ENCODE measurements at places on chromosomes 6 and 20.

- DNase-seq = no peak
Measured at GRCh38 chr6:90044833-90045381, 150.6 kb downstream of the GJA10 start.

GRCh38 chr20:23139524-23139923 is 53.4 kb upstream of the CD93 start:
- DNase-seq = peak; percentile 44

- no peak for DNase-seq
Measured at GRCh38 chr6:144637541-144637940, 352.4 kb downstream of the UTRN start.

DNA sequence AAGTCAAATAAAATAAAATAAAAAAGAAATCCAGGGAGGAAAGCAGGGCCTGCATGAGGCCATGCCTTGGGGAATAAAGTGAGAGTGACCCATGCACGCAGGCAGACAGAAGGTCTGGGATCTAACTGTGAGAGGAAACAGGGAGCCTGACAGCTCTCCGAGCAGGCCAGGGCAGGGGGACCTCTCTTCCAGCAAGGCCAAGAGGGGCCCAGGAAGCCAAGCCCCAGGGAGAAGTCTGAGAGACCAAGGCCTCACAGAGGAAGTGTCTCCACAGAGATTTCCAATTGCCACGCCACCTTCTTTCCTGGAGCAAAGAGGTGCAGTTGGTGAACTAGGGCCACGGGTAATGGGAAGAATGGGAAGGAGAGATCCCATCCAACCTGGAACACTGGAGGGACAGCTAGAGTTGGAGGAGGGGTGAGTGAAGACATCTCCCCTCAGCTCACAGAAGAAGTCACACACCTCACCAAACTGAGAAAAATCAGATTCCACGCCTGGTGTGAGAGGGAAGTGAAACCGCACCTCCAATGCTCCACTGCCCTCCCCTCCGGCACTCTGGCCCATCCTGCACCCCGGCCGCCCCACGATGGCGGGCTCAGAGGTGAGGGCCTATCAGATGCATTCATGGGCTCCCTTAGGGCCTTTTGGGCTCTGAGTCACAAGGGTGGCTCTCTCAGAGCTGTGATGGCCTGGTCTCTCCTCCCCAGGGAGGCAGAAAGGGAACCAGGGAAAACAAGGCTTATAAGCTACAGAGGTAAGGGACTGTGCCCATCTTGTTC is 25.1 kb upstream of the TAF8 start:
- DNase-seq = no peak

GRCh38 chr6:2966347-2966746 is 5.0 kb downstream of the SERPINB6 start:
- DNase-seq = no peak

DNA sequence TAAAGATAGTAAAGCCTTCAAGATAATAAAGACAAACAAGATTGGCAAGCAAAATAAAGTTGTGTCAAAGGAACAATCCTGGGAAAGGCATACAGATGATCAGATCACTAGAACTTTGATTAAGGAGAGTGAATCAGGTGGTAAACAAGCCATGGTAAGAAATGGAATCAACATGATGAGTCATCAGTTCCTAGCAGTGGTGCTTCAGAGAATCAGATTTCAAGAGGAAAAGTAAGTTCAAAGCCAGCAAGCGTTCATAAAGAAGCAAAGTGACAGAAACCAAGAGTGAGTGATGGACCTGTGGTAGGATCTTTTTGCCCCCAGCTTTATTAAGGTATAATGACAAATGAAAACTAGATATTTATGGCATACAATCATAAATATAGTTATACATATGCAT is 340.4 kb downstream of the TPBG start:
- DNase-seq = no peak

DNA sequence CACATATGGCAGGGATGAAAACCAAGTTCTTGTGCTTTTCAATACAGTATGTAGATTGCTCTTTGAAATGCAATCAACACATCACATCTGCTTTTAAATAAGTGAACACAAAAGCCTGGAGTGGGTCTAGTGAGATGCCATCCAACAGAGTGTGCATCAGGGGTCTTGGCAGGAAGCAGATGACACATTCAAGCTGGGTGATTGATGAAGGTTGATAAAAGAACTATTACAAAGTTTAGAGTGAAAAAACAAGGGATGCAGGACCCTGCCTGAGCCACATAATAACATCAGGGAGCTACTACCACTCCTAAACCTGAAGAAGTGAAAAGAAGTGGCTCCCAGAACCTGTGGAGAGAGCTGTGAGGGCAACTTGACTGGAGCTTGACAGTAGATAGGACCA is 16.6 kb upstream of the PLCB1 start:
- no peak for DNase-seq

Data from NCI-H526 (cell line).